ENCODE measurements at places on chromosomes 1 and 21. TPM values are rescaled to one million over a fixed set of nuclear protein-coding genes. Genes with fewer than 3 reads are reported as not detected.

DNA sequence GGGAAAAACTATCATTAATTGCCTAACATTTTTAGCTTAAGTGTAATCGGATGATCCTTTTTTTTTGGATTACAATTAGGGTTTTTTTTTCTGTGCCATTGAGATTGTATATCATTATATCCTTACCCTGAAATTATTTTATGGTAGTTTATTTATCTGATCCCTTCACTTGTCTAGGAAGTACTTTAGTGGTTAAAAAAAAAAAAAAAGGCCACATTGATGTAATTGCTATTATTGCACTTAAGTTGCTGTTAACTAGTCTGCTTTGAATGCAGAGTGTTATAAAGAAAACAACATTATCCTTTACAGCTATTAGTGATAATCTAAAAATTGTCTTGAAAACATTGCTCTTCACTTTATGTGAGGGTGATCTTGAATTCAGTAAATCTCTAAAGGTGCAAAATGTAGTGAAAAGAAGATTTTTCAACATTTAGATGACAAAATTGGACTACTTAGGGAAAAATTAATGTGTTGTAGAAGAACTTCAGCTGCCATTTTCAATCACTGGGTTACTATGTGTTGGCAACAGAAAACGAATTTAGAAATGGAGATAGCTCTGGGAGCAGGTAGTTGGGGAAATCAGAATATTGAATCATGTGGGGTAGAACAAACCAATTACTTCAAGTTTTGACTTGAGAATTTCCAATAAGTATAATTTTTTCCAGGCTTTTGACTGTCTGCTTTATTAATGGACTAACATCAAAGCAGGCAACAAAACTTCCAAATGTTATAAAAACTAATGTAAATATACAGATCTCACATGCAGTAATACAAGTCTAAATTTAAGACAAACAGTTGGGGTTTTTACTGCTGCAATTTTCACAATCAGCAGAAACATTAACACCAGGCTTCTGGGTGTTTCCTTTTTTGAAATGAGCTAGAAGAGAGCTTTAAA is 5.0 kb downstream of the ADGRL2 start:
- peaks cover 29% of the 10 kb centered on the region for H3K27me3 ChIP-seq
- peaks cover 10% of the 10 kb centered on the region for H3K4me1 ChIP-seq
- no peak overlapping the region for H3K4me3 ChIP-seq
- DNase-seq = no peak

- H3K27me3 ChIP-seq = no peaks in the 10 kb centered on the region
- H3K36me3 ChIP-seq = no peaks in the 10 kb centered on the region
- no peak overlapping the region for H3K4me3 ChIP-seq
- no peaks in the 10 kb centered on the region for H3K4me1 ChIP-seq
- no peak for DNase-seq
Measured at GRCh38 chr1:196277860-196278259, 330.4 kb downstream of the KCNT2 start.

DNA sequence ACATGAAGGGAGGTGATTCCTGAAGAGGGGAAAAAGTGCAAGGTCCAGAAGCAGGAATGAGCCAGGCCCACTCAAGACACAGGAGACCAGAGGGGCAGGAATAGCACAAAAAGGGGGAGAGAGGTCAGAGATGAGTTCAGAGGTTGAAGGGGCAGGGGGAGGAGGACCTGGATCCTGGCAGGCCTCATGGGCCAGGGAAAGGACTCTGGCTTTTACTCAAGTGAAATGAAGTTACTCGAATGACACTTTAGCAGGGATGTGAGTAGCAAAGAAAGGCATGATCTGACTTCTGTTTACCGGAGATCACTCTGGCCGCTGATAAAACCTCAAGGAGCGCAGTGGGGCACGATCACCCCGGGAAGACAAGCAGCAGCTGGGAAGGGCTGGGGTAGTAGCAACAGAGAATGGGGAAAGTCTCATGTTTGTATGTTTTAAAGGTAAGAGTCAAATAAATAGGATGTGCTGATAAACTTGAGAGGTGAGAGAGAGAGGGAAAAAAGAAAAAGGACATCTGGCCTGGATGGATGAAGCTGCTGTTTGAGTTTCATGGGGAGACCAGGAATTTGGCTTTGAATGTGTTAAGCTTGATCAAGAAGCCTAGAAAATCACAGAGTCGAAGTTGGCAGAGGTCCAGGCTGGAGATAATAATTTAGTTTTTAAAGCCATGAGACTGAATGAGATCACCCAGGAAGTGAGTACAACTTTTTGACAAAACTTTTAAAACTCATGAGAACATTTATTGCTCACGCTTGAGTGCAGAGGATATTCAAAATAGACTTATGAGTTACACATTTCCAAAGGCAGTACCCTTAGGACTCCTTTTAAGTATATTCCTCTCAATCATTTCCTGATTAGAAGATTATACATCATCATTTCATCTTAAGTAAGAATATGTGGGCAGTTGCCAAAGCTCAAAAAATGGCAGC is 156.0 kb downstream of the RERE start:
- no peak overlapping the region for H3K27ac ChIP-seq
- no peaks in the 10 kb centered on the region for H3K27me3 ChIP-seq
- peak overlapping the region; percentile 3 for H3K4me3 ChIP-seq
- no peak for DNase-seq
- H3K36me3 ChIP-seq = peaks cover 2% of the 10 kb centered on the region

DNA sequence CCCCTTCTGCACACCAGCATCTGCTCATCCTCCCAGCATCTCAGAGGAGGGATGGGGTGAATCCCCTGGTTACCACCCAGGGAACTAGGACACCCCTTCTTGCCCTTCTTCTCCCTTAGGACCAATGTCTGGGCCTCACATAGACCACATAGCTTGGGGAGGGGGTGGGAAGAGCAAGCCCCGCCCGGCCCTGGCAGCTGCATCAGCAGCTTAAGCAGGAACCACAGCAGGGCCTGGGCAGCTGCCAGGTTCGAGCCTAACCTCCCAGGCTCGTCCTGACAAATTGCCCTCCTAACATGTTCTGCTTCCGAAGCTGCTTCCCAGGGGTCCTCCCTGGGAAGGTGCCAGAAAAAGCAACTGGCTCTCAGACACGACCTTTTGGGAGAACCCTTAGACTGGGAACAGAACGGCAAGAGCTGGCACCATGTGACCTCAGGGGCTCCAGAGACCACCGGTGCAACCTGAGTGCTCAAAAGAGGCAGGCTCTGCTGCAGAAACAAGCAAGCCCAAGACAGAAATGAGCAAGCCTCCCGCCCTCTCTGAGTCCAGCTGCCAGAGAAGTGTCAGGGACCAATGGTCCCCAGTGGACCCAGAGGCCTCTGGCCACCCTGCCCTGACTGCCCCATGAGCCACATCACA is 18.4 kb upstream of the CLSTN1 start:
- H3K27ac ChIP-seq = no peak overlapping the region
- no peak for DNase-seq
- H3K36me3 ChIP-seq = no peaks in the 10 kb centered on the region
- no peaks in the 10 kb centered on the region for H3K27me3 ChIP-seq
- no peak overlapping the region for H3K4me3 ChIP-seq

GRCh38 chr1:27136236-27136551 is 18.7 kb downstream of the SLC9A1 start:
- peaks cover 61% of the 10 kb centered on the region for H3K4me1 ChIP-seq
- no peaks in the 10 kb centered on the region for H3K36me3 ChIP-seq
- H3K27ac ChIP-seq = peak overlapping the region; percentile 93
- no peak overlapping the region for H3K4me3 ChIP-seq
- no peak for DNase-seq
- no peaks in the 10 kb centered on the region for H3K27me3 ChIP-seq

- H3K27ac ChIP-seq = no peak overlapping the region
- H3K36me3 ChIP-seq = no peaks in the 10 kb centered on the region
- DNase-seq = no peak
- no peaks in the 10 kb centered on the region for H3K27me3 ChIP-seq
- no peak overlapping the region for H3K4me3 ChIP-seq
Measured at GRCh38 chr1:80392529-80392928, 1386.0 kb upstream of the ADGRL4 start.

YOD1 gene
- total RNA-seq = 10.8 TPM

DNA sequence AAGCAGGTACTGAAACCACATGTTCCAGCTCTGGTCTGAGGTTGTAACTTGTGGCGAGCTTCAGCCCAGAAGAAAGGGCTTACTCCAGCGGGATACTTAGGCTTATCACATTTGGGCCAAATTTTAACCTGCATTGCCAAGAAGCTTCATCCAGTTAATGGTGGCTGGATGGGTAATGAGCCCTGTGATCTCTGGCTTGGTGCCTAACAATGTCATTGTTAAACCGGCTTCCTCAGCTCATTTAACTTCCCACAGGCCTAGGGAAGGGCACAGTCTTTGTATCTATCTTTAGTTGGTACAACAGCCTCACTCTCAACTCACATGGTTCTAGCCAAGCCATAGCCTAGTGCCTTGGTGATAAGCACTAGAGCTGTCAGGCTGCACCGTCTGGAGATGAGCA is 43.6 kb upstream of the CCDC190 start:
- H3K36me3 ChIP-seq = no peaks in the 10 kb centered on the region
- no peaks in the 10 kb centered on the region for H3K4me1 ChIP-seq
- H3K27me3 ChIP-seq = no peaks in the 10 kb centered on the region
- H3K27ac ChIP-seq = no peak overlapping the region
- no peak for DNase-seq
- no peak overlapping the region for H3K4me3 ChIP-seq

- H3K4me1 ChIP-seq = no peaks in the 10 kb centered on the region
- no peaks in the 10 kb centered on the region for H3K36me3 ChIP-seq
- no peak overlapping the region for H3K4me3 ChIP-seq
- H3K27me3 ChIP-seq = peaks cover 3% of the 10 kb centered on the region
- H3K27ac ChIP-seq = no peak overlapping the region
Measured at GRCh38 chr1:75641325-75641724, 30.4 kb upstream of the SLC44A5 start.

- H3K36me3 ChIP-seq = no peaks in the 10 kb centered on the region
- H3K4me1 ChIP-seq = peaks cover 2% of the 10 kb centered on the region
- peaks cover 10% of the 10 kb centered on the region for H3K27me3 ChIP-seq
- peak overlapping the region; percentile 38 for H3K4me3 ChIP-seq
- no peak overlapping the region for H3K27ac ChIP-seq
- DNase-seq = no peak
Measured at GRCh38 chr1:43565600-43566360, 35.1 kb downstream of the PTPRF start.

GLIS1 gene
- not detected for total RNA-seq

- H3K4me1 ChIP-seq = no peaks in the 10 kb centered on the region
- H3K4me3 ChIP-seq = no peak overlapping the region
- no peak for DNase-seq
- no peaks in the 10 kb centered on the region for H3K36me3 ChIP-seq
Measured at GRCh38 chr1:204181116-204181515, 15.0 kb upstream of the REN start.

DNA sequence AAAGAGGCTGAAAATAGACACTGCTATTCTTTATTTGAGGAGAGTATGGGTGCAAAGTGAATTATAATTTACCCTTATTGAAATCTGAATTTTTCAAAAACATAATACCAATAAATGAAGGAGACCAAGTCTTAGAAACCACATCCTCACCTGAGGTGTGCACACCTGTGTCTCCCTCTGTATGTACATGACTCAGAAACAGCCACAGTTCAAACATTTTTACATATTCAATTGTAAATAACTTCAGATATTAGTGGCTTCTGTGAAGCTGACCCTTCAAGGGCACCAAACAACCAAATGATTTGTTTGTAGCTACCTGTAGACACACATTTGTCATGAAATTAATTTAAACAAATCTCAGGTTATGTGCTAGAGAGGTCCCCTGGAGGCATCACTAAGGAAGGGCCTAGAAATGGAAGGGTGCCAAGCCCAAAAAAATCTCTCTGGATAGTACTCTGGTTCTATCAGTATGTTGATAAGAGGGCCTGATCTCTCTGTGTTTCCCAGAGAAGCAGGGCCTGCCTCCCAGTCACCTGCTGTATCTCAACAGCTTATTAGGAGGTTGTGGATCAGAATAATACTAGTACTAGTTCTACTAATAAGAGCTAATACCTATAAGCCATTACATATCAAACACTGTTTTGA is 28.1 kb downstream of the ERI3 start:
- H3K27ac ChIP-seq = no peak overlapping the region
- H3K27me3 ChIP-seq = no peaks in the 10 kb centered on the region
- DNase-seq = no peak
- no peak overlapping the region for H3K4me3 ChIP-seq
- H3K36me3 ChIP-seq = peaks cover 46% of the 10 kb centered on the region

DNA sequence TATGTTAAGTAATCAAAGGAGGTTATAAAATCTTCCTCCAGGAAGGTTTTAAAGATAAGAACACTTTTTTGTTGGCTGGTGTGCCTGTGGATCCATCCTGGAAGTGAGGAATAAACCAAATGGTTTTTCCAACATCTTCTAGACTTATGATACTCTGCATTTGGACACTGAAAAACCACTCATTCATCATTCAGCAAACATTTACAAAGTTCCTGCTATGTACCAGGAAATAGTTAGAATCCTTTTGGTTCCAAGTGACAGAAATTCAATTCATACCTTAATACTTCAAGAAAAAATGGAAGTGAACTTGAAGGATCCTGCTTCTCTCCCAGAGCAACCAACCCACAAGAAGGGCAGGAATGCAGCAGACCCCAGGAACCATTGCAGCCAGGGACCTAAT is 39.6 kb upstream of the PIGC start:
- no peaks in the 10 kb centered on the region for H3K4me1 ChIP-seq
- DNase-seq = no peak

GRCh38 chr1:66207484-66207883 is 326.5 kb upstream of the SGIP1 start:
- H3K27me3 ChIP-seq = peaks cover 24% of the 10 kb centered on the region
- no peak overlapping the region for H3K27ac ChIP-seq
- H3K4me1 ChIP-seq = no peaks in the 10 kb centered on the region
- no peak overlapping the region for H3K4me3 ChIP-seq

DNA sequence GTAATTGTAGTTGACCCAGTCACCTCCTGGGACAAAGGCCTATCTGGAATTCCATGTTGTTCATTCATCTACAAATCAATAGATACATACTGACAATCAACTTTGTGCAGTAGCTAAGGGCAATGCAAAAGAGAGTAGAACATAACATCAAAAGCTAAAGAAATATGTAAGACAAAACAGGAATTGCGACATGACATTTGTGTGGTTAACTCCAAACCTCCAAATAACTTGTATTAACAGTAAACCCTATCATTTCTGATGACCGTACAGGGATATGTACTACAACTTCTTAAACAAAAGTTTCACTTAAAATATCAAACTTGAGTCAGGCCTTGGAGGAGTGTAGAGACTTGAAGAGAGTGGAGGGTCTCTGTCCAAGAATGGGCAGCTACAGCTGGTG is 317.6 kb downstream of the SPATA17 start:
- no peaks in the 10 kb centered on the region for H3K4me1 ChIP-seq
- DNase-seq = no peak
- no peak overlapping the region for H3K4me3 ChIP-seq
- no peaks in the 10 kb centered on the region for H3K27me3 ChIP-seq

ITGB2 gene
- total RNA-seq = 124 TPM

GRCh38 chr1:56331892-56332567 is 247.3 kb downstream of the PLPP3 start:
- H3K4me3 ChIP-seq = no peak overlapping the region
- H3K27ac ChIP-seq = no peak overlapping the region
- no peaks in the 10 kb centered on the region for H3K27me3 ChIP-seq
- no peaks in the 10 kb centered on the region for H3K36me3 ChIP-seq
- H3K4me1 ChIP-seq = peaks cover 5% of the 10 kb centered on the region

S100A16 gene
- total RNA-seq = not detected

- no peak for DNase-seq
- H3K36me3 ChIP-seq = no peaks in the 10 kb centered on the region
- peaks cover 43% of the 10 kb centered on the region for H3K27me3 ChIP-seq
- no peaks in the 10 kb centered on the region for H3K4me1 ChIP-seq
- H3K27ac ChIP-seq = no peak overlapping the region
Measured at GRCh38 chr1:63073309-63074306, 248.8 kb upstream of the FOXD3 start.
